ENCODE measurements at places on chromosomes 1 and 21. TPM values are rescaled to one million over a fixed set of nuclear protein-coding genes. Genes with fewer than 3 reads are reported as not detected.

The KCNT2 gene
- total RNA-seq = 2.3 TPM

The OR2M2 gene
- total RNA-seq = not detected

The CD247 gene
- 3.5 TPM for total RNA-seq

DNA sequence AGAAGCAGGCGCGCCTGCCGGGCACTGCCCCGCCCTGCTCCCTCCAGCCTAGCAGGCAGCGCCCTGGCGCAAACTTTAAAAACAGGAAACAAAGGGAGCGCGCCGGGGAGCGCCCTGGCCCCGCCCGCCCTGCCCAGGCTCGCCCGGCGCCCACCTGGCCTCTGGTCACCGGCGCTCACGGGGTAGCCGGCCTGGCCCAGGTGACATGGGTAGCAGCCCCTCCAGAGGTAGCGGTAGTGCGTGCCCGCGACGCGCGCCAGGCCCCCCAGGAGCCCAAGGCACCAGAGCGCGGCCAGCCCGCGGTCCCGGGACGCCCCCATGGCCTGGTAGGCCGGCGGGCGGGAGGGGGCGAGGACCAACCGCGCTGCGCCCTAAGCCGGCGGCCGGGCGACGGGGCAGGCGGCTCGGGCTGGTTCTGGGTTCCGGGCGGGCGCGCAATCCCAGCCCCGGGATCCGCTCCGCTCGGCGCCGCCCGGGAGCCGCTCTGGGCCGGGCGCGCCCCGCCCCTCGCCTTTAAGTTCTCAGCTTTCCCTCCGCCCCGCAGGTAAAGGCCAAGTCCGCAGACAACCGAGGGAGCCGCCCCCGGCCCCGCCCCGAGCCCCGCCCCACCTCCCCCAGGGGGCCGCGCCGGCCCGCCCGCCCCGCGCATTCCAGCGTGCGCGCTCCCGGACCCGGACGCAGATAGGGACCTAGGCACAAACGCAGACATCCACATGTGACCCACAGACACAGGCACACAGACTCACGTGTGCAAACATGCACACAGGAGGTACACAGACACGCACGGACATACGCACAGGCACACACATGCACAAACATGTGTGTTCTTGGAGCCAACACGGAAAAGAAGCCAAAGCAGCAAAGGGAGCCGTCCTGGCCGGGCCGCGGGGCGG, 76.7 kb downstream of the ARHGEF16 start:
- DNase-seq = no peak

- no peak for DNase-seq
These were observed 44.8 kb upstream of the CCDC27 start for GRCh38 chr1:3707298-3707938.

GRCh38 chr1:14120895-14121294, 420.9 kb downstream of the PRDM2 start:
- no peak for DNase-seq

DNA sequence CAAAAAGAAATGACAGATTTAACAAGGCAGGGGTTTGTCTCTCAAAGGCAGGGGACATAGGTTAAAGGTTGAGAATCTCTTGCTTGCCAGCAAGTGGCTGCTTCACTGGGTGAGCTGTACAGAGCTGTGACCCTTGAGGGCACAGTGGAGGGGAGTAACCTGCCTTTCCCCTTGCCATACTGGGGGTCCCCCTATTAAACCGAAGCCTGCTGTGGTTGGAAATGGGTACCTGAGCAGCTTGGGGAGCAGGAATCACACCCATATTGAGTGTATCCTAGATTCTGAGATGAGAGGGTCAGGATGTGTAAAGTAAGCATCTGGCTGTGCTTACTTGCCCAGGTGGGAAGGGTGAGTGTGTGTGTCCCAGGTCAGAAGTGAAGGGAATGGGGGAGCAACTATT, 31.8 kb downstream of the WNT4 start:
- DNase-seq = no peak

- DNase-seq = no peak
These were observed 53.2 kb downstream of the CNN3 start for GRCh38 chr1:94873520-94874351.

Measured in esophagus squamous epithelium (tissue), 5 donors.